ENCODE measurements at places on chromosomes 16 and 17.
A peak's percentile ranks its signal among the peaks of the same experiment; 100 is the strongest.

- no peak for DNase-seq
Observed at GRCh38 chr17:4827399-4827798, 5.7 kb upstream of the MINK1 start.

- DNase-seq: peak; percentile 90
Observed at GRCh38 chr16:58456193-58456592, 43.8 kb upstream of the NDRG4 start.

DNA sequence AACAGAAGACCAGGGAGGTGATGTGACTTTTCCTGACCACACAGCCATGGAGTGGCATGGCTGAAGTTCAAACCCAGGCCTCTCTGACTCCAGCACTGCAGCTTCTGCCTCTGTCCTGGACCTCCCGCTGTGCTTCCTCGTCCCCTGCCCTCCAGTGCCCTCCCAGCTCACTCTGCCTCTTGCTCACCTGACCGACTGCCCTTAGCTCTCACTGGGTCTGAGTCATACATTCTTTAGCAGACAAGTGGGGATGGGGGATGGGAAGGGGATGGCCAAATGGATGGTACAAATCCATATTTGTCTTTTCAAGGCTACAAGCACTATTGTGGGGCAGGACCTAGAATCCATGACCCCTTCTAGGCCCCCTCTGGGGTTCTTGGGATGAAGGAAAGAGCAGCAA, 33.0 kb downstream of the PITPNM3 start:
- peak; percentile 68 for DNase-seq

GRCh38 chr16:50535506-50536257, 12.5 kb upstream of the NKD1 start:
- DNase-seq: no peak

DNA sequence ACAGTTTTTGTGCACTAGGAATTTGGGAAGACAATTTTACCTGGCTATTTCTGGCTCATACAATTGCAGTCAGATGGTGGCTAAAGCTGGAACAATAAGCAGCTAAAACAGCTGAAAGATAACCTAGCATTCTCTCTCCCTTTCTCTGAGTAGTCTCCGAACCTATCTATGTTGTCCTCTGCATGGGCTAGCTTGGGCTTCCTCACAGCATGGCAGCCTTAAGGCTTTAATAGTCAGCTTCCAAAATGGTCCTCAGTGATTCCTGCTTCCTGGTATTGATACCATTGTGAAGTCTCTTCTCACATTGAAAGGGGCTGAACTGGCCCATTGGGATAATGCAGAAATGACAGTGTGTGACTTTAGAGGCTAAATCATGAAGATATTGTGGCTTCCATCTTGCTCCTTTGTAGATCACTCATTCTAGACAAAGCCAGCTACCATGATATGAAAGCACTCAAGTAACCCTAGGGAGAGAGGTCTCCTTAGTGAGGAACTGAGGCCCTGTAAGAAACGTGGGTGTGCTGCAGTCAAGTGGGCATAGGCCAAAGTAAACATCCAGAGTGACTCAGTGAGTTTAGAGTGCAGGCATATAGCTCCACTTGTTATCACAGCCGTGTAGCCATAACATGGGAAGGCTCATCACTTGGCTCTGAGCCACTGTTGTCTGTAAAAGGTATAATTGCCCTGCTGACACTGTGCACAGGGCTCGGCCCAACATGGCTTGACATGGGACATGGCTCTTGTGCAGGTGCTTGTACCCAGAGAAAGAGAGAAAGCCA, 5.5 kb upstream of the VKORC1 start:
- DNase-seq: peak; percentile 50

DNA sequence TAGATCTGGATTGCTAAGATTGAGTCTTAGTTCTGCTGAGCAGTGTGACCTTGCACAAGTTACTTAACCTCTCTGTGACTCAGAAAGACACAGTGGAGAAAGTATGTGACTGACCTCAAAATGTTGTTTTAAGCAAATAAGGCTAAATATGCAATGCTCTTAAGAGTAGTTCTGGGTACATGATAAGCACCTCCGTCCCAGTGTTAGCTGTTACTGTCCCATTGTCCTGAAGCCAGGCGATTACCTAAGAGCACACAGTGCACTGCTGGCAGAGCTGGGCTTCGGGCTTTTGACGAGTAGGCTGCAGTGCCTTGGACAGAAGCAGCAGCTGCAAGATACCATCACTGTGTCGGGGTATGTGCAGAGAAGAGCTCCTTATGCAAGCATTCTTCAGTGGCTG, 32.7 kb upstream of the FOXF1 start:
- DNase-seq: peak; percentile 60

- peak; percentile 76 for DNase-seq
Observed at GRCh38 chr17:17416400-17417360, 60.1 kb upstream of the MED9 start.

DNA sequence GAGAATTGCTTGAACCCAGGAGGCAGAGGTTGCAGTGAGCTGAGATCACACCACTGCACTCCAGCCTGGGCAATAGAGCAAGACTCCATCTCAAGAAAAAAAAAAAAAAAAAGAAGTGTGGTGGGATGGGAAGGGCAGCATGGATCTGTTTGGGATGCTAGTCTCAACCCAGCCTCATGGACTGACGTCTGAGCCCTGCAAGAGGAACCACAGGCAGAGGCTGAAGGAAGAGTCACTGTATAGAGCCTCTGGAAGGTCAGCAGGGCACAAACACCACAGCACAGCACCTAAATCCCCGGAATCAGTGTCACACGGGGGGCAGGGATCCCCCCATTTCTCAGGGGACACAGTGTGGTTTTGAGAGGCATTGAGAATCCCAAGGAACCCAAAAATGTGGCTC, 10.9 kb upstream of the CXCL16 start:
- no peak for DNase-seq

DNA sequence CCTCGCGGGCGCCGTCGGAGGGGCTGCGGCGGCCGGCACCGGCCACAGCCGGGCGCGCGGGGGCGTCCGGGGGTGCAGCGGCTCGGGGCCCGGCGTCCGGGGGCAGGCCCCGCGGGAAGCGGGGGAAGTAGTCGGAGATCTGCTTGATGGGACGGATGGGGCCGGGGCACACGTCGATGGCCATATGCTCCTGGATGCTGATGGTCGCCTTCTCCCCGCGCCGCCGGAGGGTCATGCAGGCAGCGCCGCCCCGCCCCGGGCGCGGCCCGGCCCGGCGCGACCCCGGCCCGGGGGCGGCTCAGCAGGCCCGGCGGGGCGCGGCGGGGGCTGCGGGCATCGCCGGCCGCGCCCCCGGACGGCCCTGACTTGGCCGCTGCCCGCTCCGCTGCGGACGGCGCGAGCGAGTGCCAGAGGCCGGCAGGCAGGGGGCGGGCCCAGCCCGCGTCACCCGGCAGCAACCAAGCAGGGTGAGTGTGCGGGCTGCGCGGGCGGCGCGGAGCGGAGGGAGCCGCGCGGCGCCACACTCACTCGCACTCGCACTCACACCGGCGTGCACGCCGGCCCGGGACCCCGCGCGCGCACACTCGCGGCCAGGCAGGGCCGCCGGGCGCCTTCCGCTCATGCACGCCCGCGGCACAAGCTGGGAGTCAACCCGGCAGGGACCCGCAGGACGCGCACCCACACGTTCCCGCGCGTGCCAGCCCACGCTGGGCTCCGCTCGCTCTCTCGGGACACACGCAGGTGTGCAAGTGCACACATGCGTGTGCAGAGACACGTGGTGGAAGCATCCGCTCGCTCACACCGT, at the start of gene DOC2B:
Gene DOC2B (minus strand): TSS at position 406 of the 805 bp plus-strand sequence. CDS start 171 bp downstream, at position 235.
- DNase-seq: peak; percentile 35

DNA sequence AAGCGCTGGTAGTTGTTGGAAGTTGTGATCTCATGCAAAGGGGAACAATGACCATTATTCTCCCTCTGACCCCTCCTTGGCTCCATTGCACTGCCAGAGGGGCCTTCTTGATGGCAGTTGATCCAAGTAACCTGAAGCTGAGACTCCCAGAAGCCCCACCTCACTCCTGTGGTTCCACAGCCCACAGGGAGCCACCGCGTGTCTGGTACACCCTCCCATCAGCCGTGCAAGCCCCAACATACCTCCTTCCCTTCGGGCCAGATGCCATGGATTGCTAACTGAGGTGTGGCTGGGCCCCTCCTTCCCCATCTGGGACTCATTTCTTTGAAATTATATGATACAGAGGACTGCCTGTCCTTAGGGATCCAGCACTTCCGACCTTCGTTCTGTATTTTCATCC, 17.8 kb downstream of the SAP30BP start:
- peak; percentile 75 for DNase-seq

DNA sequence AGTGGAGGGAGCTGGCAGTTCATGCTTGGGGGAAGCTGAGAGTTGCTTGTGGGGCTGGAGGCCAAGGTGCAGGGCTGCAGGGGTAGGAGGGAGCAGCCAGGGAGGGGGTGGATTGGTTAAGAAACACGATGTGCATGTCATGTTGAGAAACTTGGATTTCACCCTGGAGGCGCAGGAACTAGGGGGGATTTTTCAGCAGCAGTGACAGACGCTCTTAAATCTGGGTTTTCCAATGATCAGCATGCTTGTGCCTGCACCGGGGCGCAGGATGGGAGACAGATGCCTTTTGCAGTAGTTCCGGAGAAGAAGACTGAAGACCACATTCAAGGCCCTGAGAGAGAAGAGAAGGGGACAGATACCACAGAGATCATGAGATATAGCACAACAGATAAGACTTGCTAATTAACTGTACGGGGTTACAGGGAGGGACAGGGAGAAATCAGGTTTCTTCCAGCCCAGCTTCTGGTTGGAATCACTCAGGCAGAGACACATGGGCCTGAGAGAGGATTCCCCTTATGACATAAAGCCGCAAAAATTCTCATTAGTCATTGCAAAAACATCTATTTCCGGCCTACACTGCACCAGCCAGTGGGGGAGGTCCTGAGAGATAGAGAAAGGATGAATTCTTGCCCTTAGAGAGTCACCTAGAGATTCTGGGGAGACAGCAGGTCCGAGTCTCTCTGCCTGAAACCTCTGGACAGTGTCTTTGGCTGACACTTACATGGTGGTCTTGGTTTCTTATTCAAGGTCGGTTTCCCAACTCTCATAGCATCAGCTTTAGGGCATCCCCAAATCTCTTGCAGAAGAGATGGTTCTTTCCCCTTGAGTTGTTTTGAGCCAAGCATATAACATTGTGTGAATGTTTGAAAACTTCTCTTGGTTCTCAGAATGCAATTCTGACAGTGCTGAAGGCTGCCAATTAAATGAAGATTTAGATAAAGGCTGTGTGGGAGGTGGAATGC, 27.1 kb downstream of the CDH13 start:
- peak; percentile 92 for DNase-seq

DNA sequence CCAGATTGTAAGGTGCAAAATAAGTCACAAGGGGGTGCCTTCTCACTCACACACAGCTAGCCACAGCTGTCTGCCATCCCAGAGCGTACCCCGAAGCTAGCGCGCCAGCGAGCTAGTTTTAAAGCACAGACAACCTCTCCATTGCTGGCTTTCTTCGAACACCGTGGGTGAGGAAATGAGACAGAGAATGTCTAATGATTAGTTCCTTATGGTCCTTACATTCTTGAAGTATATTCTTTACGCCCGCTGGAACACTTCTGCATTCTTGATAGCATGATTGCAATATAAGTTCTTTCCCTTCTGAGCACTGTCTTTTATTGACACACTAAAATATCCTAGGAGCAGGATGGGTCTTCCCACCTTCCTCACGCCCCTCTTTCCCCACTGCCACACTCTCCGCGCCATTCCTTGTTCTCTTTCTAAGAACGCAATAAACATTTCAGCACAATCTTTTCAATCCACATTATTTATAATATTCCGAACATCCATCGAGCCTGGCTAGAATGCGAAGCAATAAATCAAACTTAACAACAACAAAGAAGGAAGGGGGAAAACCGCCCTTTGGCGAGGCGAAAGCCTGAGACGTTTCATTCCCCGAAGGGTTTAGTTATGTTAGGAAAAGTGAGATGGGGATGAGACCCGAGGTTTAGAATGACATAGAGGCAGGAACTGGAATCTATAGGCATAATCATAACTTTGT, 251.3 kb downstream of the NTN1 start:
- no peak for DNase-seq

GRCh38 chr17:48198950-48199541, 91.5 kb downstream of the SNX11 start:
- peak; percentile 15 for DNase-seq

- DNase-seq: no peak
Observed at GRCh38 chr16:48212033-48212432, 32.1 kb upstream of the LONP2 start.

GRCh38 chr16:85136213-85136701, 24.0 kb upstream of the CIBAR2 start:
- DNase-seq: peak; percentile 67

- DNase-seq: no peak
Observed at GRCh38 chr17:14522795-14523387, 222.0 kb downstream of the HS3ST3B1 start.

DNA sequence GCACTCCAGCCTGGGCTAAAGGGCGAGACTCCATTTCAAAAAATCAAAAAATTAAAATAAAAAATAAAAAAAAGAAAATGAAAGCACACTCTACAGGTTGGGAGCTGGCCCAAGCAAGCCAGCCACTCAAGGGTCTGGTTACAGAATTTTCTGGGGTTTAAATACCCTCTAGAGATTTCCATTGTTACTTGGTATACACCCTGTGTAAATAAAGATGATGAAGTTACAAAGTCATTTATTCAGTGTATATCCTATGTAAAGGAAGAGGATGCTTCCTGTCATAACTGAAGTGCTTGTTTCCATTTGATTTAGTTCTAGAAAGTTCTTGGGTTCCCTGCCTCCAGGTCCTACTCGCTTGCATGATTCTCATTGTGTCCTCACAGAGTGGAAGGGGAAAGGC, 79.9 kb upstream of the C17orf78 start:
- DNase-seq: no peak

DNA sequence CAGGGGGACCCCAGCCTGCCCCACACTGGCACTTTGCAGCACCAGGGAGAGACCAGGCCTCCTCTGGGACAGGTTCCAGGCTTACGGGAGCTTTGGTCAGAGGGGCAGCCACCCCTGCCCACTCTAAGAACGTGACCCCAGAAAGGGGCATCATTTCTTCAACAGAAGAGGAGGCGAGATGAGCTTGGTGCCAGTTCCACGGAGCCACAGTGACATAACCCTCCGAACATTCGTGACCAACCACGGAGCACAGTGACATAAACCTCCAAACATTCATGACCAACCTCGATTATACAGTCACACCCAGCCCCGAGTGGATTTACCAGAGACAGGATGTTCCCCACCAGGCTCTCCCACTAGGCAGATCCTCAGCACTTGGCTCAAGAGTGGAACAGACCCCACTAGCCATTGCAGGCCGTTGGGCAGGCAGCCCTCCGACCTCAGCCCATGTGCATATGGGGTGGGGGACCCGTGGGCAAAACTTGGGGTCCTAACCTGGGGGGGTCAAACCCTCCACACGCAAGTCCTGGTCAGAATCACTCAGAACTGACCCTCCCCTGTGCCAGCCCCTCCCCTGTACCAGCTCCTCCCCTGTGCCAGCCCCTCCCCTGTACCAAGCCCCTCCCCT, 112.9 kb downstream of the METRNL start:
- peak; percentile 35 for DNase-seq

DNA sequence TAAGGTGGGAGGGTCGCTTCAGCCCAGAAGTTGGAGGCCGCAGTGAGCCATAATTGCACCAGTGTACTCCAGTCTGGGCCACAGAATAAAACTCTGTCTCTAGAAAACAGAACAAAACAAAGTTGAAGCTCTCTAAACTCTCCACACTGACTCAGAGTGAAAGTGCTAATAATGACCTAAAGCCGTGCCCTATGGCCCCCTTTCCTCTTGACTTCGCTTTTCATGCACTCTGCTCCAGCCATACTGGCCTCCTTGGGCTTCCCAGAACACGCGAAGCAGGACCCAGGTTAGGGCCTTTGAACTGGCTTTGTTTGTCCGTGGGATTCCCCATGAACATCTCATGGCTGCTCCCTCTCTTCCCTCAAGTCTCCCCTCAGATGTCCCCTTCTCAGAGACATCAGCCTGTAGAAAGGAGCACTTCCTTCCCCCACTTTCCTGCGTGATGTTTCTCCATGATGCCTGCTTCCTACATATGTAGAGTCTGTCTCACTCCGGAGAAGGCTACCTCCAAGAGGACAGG, 18.6 kb upstream of the SPN start:
- no peak for DNase-seq
